ENCODE measurements at places on chromosomes 3 and 15.

GRCh38 chr3:50264383-50264963, 4.5 kb upstream of the SEMA3B start:
- DNase-seq = no peak

DNA sequence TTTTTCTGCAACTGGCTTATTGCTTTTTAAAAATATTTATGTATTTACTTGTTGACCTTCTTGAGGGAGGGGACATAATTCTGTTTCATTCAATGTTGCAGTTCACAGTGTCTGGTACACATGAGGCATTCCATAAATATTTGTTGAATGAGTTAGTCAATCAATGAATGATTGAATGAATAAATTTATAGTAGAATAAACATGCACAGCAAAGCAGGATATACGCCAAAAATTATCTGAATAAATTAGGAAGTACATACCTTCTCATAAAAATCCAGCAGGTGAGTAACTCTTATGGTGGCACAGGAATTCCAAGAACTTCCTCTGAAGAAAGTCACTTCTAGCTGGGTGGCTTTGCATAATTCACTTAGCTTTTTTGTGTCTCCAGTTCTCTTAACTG, 469.4 kb upstream of the ATP11B start:
- DNase-seq = no peak

DNA sequence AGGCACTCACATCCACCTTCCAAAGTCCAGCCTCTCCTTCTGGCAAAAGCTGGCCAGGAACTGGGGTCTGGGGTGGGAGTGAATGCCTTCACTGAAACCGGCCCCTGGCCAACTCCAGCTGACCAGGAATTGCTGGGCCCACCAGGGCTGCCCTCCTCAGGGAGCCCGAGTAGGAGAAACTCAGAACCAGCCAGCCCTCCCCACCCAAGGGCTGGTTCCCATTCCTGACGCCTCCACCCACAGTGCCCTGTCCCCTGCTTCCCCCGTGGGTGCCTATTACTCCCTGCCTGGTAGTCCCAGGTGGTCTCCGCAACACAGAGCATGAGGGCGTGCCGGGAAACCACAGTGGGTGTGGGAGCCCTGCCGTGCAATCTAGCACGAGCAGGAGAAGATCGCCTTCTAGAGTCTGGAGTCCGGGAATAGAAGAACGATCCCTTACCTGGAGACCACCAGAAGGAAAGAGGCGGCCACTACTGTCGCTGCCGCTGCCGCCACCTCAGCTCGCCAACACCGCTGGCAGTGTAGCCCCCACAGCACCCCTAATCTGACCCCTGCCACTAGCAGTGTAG, 178.8 kb downstream of the POTEB3 start:
- DNase-seq = no peak

DNA sequence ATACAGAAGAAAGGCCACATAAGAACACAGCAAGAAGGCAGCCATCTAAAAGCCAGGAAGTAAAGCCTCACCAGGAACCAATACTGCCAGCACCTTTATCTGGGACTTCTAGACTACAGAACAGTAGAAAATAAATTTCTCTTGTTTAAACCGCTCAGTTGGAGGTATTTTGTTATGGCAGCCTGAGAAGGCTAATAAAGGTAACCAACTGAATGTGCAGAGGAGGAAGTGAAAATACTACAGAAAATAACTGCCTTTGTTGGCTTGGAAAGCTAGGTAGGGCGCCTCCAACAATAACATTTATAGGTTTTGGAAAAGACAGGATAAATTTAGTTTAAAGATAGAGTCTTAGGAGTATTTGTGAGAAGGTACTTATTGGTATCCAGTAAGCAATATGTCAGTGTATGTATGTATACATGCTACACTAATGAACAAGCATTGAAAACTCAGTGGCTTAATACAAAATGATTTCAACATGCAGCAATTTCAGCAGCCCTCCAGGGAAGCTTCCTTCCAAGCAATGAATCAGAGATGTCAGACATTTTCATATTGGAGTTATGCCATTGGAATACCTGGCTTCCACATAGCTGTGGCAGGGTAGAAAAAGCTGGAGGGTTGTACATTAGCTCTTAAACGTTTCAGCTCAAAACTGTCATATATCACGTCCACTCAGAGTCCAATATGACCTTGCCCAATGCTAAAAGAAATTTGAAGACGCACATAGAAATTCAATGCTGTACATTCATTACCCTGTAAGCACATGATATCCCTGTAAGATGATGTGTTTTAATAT, 48.9 kb downstream of the ZBBX start:
- no peak for DNase-seq

DNA sequence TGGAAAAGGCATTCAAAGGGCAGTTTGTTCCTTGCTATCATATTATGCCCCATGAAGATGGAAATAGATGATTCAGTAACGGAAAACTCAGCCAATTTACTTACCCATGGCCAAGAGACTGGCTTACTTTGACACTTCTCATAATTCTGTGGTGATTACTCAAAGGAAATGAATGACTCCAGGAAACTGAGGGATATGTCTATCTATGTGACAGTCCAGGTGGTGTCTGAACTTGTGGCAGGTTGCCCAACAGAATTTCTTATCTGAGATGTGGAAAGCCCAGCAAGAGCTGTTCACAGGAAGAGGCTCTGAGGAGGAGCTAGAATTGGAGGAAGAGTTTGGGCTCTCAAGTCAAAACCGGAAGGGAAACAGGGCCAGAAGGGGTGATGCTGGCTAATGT, 91.2 kb downstream of the KCNAB1 start:
- DNase-seq = no peak

- no peak for DNase-seq
Observed at GRCh38 chr15:100001405-100001804, 268.2 kb upstream of the LYSMD4 start.

DNA sequence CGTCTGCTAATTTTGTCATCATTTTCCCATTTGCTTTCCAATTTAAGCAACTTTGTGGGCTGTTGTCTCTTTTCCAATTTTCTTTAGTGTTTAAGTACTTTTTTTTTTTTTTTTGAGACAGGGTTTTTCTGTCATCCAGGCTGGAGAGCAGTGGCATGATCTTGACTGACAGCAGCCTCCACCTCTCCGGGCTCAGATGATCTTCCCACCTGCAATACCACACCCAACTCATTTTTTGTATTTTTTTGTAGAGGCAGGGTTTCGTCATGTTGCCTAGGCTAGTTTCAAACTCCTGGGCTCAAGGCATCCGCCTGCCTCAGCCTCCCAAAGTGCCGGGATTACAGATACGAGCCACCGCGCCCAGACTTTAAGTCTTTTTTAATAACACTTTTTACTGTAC, 26.2 kb upstream of the EIF4A2 start:
- DNase-seq = no peak

DNA sequence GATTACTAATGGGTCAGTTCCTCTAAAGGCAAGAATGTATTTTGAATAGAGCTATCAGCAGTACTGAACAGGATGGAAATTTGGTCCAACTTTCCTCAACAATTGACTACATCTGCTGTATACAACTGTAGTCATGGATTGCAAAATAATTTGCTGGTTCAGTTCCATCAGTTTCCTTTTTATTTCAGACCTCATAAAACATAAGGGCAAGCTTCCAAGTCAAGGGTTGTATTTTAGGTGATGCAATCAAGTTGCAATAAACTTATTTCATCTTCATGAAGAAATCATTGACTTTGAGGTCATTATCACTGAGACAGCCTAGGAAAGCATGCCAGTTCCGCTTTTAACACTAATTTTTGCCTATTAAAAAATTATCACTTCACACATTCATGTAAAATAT, 90.4 kb upstream of the TSEN2 start:
- DNase-seq = no peak

DNA sequence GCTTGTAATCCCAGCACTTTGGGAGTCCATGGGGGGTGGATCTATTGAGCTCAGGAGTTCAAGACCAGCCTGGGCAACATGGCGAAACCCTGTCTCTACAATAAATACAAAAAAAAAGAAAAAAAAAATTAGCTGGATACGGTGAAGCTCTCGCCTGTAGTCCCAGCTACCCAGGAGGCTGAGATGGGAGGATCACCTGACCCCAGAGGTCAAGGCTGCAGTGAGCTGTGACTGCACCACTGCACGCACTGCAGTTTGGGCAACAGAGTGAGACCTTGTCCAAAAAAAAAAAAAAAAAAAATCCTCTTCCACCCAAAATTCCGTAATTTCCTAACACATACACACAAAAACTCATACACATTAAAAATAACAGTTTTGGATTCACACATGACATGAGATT, 2.2 kb downstream of the ANO10 start:
- no peak for DNase-seq

DNA sequence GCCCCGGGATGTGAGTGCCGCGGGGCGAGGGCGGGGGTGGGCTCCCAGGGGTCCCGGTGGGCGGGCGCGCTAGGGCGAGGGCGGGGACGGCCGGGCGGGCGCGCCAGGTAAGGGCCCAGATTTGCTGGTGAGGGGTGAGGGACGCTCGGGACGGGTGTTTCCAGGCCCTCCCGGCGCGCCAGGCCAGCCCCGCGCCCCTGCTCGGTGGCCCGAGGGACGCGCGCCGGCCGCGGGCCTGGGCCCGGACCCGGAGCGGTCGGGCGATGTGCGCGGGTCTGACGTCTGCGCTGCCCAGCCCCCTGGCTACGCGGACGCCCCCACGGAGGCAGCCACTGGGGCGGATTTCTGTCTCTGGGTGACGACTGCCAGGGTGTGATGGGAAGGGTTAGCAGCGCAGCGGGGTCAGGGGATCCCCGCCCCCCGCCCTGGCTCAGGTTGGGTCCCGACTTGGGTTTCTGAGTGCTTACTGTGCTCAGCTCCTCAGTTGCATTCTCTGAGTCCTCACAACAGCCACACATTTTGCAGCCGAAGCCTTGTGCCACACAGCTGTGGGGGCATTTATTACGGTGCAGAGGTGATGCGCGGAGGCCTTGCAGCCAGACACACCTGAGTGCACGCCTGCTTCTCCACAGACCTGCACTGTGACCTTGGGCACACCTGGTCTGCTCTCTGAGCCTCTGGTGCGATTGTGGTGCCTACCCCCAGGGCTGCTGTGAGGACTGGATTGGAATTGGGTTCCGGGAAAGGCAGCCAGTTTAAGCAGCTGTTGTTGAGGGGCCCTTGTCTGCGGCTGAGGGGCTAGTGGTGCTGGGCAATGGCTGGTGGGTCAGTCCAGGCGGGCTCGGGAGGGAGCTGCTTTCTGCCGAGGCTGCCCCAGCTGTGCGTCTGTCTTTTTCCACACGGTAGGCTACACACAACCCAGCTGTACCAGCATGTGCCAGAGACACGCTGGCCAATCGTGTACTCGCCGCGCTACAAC, 523 bp downstream of the HDAC11 start:
- DNase-seq = no peak
